ENCODE measurements at places on chromosomes 16 and 17. TPM values are rescaled to one million over a fixed set of nuclear protein-coding genes. Genes with fewer than 3 reads are reported as not detected.

The WWP2 gene
- 66.4 TPM for total RNA-seq

GRCh38 chr16:11670171-11671131 lies 2.2 kb downstream of the SNN start:
- peaks cover 75% of the 10 kb centered on the region for H3K4me1 ChIP-seq
- H3K27ac ChIP-seq, result peak overlapping the region; percentile 61
- peaks cover 5% of the 10 kb centered on the region for H3K36me3 ChIP-seq
- peak overlapping the region; percentile 83 for H3K4me3 ChIP-seq

GRCh38 chr16:64253525-64253924 lies 868.3 kb downstream of the CDH11 start:
- no peak for DNase-seq
- no peaks in the 10 kb centered on the region for H3K36me3 ChIP-seq
- H3K4me1 ChIP-seq, result no peaks in the 10 kb centered on the region
- H3K27me3 ChIP-seq, result no peaks in the 10 kb centered on the region

DNA sequence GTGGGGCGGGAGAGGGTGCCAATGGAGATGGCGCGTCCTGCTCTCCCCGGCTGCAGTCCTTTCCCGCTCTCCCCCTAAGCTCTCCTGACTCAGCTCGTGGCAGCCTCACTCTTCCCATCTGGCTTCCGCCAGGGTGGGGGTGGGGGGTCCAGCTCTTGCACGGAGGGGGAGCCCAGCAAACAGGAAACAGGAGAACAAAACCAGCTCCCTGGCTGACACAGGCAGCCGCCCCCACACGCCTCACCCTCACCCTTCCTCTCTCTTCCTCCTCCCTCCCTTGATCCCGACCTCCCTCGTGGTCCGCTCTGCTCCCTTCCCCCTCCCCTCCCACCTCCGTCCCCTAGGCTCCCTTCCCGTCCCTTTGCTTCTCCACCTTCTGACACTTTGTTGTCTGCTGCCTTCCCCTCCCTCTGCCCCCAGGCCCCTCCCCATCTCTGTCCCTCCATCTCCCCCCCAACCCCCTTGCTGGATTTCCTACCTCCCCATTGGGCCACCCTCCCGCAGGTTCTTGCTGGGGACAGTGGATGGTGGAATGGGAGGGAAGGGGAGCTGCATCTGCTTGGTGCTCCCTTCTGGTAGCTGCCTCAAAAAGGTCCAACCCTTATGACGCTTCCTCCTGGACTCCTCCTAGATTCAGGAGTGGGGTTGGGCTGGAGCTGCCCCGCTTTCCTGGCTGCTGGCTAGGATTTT lies 23.7 kb downstream of the ARHGAP23 start:
- peaks cover 8% of the 10 kb centered on the region for H3K4me1 ChIP-seq
- H3K27ac ChIP-seq, result no peak overlapping the region
- no peaks in the 10 kb centered on the region for H3K36me3 ChIP-seq

The FA2H gene
- 0.35 TPM for total RNA-seq

GRCh38 chr16:2429771-2430663 lies 770 bp downstream of the CCNF start:
- H3K27me3 ChIP-seq, result no peaks in the 10 kb centered on the region
- no peak overlapping the region for H3K27ac ChIP-seq
- peak overlapping the region; percentile 60 for H3K4me3 ChIP-seq
- no peak for DNase-seq
- no peaks in the 10 kb centered on the region for H3K36me3 ChIP-seq
- peaks cover 4% of the 10 kb centered on the region for H3K4me1 ChIP-seq

The FBXO39 gene
- 0.53 TPM for total RNA-seq

DNA sequence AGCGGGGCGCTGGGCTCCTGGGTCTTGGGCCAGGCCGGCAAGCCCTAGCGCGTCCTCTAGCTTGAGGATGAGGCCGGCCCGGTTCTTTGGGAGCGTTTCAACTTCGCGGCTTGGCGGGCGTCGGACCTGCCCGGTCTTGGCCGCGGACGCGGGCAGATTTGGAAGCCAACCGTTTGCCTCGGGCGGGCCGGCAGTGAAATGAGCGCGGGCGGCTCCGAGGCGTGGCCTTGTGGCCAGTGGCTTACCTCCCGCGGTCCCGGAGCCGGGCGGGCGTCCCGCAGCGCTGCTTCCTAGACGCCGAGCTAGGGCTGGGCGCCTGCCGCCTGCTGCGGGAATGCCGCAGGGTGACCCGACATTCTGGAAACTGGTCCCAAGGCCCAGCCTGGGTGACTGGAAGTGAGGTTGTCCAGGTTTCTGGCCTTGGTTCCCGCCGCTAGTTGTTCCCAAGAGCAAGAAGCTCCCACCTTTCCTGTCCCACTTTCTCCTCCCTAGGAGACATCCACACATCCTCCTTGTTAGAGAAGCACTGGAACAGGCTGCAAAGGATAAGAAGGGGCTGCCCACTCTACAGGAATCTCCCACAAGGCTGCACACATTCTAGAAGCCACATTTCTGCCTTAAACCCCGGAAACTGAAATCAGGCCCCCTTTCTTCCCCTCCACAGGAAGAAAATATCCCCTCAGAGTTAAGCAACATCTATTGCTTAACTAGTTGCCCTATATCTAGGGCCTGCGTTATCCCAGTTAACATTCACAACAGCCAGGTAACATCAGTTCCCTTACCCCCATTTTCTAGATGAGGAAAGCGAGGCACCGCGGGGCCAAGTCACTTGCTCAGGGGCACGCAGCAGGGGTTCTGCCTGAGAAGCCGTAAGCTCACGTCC lies 4.5 kb upstream of the CBX8 start:
- no peak overlapping the region for H3K4me3 ChIP-seq
- H3K27ac ChIP-seq, result no peak overlapping the region
- H3K4me1 ChIP-seq, result peaks cover 79% of the 10 kb centered on the region
- H3K27me3 ChIP-seq, result peaks cover 90% of the 10 kb centered on the region
- H3K36me3 ChIP-seq, result no peaks in the 10 kb centered on the region
- DNase-seq, result no peak

The KRTAP2-4 gene
- total RNA-seq, result not detected

GRCh38 chr16:5722116-5722619 lies 624.6 kb upstream of the EEF2KMT start:
- no peaks in the 10 kb centered on the region for H3K27me3 ChIP-seq
- H3K36me3 ChIP-seq, result no peaks in the 10 kb centered on the region
- H3K4me3 ChIP-seq, result no peak overlapping the region
- H3K27ac ChIP-seq, result no peak overlapping the region
- DNase-seq, result no peak

The SEC14L1 gene
- 36.9 TPM for total RNA-seq

DNA sequence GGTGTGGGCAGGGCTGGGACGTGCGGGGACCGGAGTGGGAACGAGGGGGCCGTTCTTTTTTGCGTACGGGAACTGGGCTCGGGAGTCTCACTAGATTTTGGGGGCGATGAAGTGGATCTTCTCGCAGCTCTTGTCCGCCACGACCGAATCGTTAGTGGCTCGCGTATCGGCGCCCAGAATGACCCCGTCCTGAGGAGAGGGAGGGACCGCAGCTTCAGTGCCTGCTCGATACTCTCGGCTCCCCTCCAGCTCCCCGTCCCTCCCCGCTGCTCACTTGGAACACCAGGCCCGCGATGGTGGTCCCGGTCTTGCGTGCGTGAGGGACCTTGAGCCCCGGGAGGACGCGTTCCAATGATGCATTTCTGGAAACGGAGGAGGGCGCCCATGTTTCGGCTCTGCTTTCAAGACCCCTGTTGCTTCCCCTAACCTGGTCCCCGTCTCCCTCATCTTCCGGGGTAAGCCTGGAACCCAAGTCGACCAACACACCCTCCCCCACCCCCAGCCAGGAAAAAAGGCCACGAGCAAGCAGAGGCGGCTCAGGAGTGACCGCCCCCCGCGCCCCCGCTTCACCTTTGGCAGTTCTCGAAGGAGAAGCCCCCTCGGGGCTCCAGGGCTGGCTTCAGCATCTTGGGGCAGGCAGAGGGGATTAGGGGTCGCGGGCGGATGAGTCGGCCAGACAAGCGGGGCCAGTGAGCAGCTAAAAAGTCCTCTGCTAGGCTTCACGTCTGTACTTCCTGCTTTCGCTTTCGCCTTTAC lies at the start of gene PSMB10:
Gene PSMB10 (minus strand): TSS at position 727 of the 756 bp plus-strand sequence. CDS start 101 bp downstream, at position 626.
- DNase-seq, result peak; percentile 31
- no peaks in the 10 kb centered on the region for H3K27me3 ChIP-seq
- peaks cover 35% of the 10 kb centered on the region for H3K36me3 ChIP-seq
- peak within 1 kb of the TSS; percentile 95 for H3K4me3 ChIP-seq
- peak within 1 kb of the TSS; percentile 82 for H3K27ac ChIP-seq
- H3K4me1 ChIP-seq, result peaks cover 53% of the 10 kb centered on the region

The SYNGR3 gene
- total RNA-seq, result 1.2 TPM

The STH gene
- total RNA-seq, result not detected
